ENCODE measurements at places on chromosomes 1 and 21. TPM values are rescaled to one million over a fixed set of nuclear protein-coding genes. Genes with fewer than 3 reads are reported as not detected.

DNA sequence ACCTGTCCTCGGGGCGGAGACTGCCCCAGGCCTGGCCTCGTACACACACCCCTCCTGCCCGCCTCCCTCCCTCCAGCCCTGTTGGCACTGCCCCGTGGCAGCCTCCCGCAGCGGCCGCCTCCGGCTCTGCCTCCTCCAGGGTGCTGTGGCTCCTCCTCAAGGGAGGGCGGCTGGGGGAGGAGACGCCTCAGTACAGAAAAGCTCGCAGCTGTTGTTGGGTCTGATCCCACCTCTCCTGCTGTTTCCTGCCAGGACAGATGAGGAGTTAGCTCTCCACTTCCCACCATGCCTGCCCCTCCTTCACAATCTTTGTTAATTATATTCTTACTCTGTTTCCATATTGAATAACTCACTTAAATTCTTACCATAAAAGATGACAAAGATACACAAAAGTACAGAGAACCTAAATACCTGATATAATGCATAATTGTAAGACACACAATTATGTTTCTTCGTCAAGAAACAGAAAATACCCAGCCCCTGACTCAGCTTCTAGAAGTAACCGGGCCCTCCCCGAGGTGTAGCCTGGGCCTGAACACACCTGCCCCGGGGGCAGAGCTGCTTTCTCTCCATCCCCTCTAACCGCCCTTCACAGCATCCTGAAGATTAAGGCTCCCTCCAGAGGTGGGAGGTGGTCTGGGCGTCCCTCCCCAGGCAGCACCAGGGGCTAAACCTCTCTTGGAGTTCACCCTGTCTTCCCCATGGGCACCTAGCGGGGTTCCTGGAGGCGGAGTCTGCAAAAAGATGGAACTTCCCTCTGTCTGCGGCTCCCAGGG, 30.6 kb upstream of the COL6A1 start:
- peak; percentile 12 for DNase-seq

- DNase-seq: no peak
These were observed 11.6 kb downstream of the DSTYK start for GRCh38 chr1:205199931-205200299.

DNA sequence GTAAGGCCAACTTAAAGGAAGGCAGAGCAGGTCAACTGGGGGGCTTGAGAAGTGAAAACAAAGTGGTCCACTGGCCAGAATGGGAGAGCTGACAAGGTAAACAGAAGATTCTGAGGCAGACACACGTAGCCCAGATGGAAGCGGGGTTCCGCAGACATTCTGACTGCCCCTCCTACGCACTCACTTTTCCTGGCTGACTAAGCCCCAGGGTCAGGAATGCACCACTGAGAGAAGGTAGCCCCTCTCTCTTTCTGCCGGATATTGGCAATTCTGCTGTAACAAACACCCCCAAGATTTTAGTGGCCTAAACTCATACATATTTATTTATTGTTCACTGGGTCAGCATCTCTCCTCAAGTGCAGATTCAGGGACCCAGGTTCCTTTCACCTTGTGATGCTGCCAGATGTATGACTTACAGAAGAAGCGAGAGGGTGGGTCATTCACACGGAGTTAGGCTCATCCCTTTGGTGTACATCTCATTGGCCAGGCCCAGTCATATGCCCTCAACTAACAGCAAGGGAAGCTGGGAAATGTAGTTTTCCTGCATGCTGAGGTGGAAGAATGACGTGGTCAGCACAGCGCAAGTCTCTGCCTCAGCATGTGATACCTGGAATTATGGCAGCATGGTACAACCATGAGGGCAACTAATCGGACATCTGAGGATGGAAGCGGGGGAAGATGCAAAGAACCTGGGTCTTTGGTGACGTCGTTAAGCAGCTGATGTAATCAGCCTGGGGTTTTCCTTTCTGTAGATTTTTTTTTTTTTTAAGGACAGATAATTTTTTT, 43.4 kb upstream of the MRPS6 start:
- peak; percentile 84 for DNase-seq

DNA sequence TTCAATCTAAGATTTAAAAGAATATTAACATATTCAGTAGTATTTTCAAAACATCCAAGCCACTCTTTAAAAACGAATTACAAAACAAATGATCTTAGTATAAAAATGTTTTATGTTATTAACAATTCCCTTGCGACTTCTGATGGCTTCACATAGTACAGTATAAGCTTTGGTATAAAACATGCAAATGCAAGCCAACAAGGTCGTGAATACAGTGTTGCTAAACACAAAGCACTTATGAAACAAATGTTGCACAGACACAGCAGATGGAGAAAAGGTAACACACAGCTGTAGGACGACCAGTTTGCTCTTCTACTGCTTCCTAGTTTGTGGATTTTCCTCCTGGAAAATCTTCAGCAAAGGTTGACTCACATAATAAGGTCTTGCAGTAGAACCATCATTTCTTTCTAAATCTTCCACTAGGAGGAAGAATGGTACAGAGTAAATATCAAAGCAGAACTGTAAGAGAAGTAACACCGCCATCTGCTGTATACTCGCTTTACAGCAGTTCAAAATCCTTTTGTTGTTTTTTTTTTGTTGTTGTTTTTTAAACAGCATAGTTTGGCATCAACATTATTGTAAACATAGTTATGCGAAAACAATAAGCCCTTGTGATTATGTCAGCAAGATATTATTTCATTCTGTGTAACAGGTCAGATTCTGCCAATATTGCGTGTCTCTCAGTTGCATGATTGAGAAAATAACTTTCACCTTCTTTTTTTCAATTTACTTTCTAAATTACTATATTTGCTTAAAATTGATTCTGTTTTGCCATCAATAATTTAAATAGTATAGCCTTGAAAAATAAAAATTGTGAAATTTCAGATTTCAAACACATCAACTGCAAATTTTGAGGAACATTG, 69.5 kb downstream of the LHX8 start:
- DNase-seq: peak; percentile 54

- DNase-seq: no peak
These were observed 12.2 kb upstream of the IL10 start for GRCh38 chr1:206784471-206784903.

The HFM1 gene
- total RNA-seq: 0.07 TPM

The MMEL1 gene
- 2.7 TPM for total RNA-seq

The FMO4 gene
- total RNA-seq: 1.4 TPM
